Stimulated activated CD4-positive, alpha-beta T cell treated with anti-CD3 and anti-CD28 coated beads, TNF-alpha, amount 100 ng/mL, for 4 hours (primary cell): ENCODE measurements at places on chromosomes 3 and 15.

DNA sequence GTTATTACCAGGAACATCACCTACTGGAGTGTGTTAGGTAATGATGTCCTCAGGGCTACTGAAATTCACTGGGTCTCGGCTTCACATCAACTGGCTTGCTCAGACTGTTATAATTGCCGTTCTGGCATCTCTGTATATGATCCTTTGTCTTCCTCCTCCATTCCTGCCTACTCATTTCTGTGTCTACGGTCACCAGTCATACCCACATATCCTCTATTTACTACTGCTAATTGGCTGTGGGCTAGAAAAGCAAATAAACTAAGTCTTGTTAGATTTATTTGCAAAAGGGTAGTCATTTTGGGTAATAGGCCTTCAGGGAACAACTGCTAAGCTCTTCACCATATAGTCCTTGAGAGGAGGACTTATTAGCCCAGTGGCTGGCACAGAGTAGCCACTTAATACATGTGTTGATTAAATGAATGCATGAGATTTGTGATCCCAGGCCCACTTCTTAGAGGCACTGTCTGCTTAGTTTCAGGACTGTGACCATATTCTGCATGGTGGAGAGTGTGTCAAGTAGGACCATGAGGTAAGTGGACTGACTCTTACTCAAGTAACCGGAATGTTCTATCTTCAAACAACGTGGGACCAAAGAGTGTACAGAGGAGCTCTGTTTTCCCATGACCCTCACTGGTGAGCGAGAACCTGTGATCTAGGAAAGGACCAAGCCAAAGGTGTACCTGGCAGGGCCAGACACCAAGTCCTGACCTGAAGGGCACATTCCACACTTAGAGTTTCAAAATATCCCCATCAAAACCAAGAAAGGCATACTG lies 13.2 kb downstream of the ZDHHC3 start:
- DNase-seq: no peak

DNA sequence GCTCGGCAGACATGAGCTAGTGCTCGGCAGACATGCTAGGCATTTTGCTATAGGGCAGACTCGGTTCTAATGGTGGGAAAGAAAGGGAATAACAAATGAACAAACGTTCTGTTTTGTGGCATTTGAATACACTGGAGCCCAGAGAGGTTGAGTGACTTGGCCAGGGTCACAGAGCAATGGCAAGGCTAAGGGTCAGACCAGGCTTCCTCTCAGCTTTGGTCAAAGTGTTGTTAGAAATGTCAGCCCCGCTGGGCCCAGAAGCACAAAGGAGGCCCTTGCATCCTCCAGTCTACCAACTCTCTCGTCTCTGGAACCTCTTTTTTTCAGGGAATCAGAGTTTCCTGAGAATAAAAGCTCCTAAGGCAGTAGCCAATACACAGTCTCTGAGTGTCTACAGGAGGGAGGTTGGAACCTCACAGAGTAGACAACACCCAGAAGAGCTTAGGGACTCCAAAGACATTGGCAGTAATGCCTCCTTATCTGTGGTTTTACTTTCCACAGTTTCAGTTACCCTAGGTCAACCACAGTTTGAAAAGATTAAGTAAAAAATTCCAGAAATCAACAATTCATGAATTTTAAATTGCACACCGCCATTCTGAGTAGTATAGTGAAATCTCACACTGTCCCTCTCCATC lies 47.3 kb downstream of the SSUH2 start:
- no peak for DNase-seq

GRCh38 chr3:88180398-88180999 lies 30.7 kb downstream of the C3orf38 start:
- no peak for DNase-seq

DNA sequence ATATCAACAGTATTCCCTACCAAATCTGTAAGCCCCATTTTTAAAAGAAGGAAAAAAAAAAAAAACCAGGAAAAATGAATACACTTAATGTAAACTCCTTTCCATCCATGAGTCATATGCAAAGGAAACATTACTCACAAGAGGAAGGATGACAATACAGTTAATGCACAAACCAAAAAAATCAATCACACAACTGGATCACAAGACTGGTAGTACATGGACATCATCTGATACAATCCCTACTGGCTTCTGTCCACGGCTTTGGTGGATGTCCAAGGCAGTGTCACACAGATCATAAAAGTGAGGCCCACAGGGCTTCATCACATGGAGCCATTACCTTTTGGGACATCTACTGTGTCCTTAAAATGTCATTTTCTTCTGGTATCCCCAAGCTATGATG lies 44.0 kb downstream of the SUCLG2 start:
- no peak for DNase-seq

GRCh38 chr15:78353093-78353492 lies 12.9 kb downstream of the CRABP1 start:
- no peak for DNase-seq

- DNase-seq: no peak
Measured at GRCh38 chr3:160780245-160780644, 24.2 kb downstream of the PPM1L start.

- DNase-seq: no peak
Measured at GRCh38 chr15:95958382-95958781, 372.1 kb upstream of the NR2F2 start.

DNA sequence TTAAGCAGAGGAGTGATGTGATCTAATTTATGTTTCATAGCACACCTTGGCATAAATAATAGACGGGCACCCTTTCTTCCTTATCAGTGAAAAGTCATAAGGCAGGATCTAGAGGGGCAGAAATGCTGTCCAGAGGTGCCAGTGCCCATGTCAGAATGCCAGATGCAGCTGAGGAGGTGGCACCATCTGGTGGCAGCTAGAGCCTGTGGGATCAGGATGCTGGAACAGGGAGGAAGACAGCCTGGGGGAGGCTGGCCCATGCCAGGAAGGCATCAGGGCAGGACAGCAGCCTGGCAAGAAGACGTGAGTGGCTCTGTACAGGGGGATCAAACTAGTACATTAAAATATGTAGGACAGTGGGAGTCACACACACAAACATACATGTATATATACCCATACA lies 16.5 kb downstream of the MYH15 start:
- no peak for DNase-seq

GRCh38 chr3:41920406-41920965 lies 41.4 kb downstream of the ULK4 start:
- no peak for DNase-seq

- DNase-seq: no peak
Measured at GRCh38 chr15:57452090-57452754, 75.9 kb downstream of the CGNL1 start.

DNA sequence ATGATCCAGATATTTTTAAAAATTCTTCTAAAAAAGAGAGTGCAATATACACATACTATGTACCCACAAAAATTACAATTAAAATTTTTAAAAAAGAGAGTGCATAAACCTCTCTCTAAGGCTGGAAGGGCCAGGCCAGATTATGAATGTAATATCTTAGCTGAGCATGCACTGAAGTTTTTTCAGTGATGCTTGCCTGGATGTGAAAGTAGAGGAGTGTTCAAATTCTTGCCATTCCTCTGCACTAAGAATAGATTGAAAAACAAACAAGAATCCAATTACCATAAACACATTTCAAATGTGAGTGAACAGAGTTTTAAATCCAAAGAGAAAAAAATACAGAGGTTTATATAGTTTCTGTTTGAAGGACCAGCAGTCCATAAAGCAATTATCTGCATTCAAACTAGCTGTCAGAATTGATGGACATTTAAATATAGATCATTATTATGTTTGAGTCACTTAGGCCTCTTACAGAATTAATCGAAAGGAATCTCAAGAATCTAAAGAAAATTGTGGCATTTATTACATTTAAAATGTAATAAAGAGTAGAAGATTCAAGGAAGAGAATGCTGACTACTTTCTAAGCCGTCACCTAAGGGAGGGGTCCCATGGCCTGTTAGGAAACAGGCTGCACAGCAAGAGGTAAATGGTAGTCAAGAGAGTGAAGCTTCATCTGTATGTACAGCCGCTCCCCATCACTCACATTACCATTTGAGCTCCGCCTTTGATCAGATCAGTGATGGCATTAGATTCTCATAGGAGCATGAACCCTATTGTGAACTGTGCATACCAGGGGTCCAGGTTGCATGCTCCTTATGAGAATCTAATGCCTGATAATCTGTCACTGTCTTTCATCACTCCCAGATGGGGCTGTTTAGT lies 159.3 kb upstream of the MDFIC2 start:
- DNase-seq: no peak

GRCh38 chr3:98701071-98701675 lies 62.0 kb upstream of the ST3GAL6 start:
- DNase-seq: no peak

DNA sequence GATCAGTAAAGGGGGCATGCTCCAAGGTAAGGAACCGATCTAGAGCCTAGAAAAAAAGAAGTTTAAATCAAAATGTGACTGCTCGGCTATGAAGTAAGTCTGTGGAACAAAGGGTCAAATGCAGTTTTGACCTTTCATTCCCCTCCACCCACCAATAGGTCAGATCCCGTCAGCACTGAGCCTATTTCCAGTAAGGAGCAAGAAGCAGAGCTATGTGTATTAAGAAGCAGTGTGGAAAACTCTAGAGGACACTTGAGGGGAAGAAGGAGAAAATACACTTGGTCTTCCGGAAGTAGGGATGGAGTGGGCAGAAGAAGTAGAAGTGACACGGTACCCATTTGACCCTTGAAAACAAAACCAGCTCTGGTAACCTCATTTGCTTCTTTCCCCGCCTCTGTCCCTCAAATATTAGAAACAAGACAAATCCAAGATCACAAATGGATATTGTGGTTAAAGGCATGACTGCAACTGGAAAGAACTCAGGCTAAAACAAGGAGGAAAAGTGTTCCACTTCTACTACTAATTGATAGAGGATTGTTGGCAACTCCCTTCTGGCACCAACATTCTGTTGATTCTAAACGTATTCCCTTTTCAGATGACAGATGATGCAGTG lies 888.3 kb upstream of the NR2F2 start:
- no peak for DNase-seq

- no peak for DNase-seq
Measured at GRCh38 chr3:120563356-120564022, 32.6 kb upstream of the NDUFB4 start.

GRCh38 chr3:13010780-13011572 lies 62.3 kb downstream of the IQSEC1 start:
- DNase-seq: no peak

- no peak for DNase-seq
Measured at GRCh38 chr3:186255703-186256331, 106.2 kb downstream of the DGKG start.

GRCh38 chr3:16249336-16249735 lies 15.4 kb downstream of the DPH3 start:
- DNase-seq: no peak

- no peak for DNase-seq
Measured at GRCh38 chr15:64810497-64811326, 14.7 kb downstream of the PIF1 start.

GRCh38 chr15:68256675-68257450 lies 20.7 kb upstream of the FEM1B start:
- peak; percentile 41 for DNase-seq

GRCh38 chr15:44804298-44805046 lies 68.1 kb downstream of the TRIM69 start:
- DNase-seq: no peak

- no peak for DNase-seq
Measured at GRCh38 chr3:72998466-72998865, 1.9 kb downstream of the PPP4R2 start.

DNA sequence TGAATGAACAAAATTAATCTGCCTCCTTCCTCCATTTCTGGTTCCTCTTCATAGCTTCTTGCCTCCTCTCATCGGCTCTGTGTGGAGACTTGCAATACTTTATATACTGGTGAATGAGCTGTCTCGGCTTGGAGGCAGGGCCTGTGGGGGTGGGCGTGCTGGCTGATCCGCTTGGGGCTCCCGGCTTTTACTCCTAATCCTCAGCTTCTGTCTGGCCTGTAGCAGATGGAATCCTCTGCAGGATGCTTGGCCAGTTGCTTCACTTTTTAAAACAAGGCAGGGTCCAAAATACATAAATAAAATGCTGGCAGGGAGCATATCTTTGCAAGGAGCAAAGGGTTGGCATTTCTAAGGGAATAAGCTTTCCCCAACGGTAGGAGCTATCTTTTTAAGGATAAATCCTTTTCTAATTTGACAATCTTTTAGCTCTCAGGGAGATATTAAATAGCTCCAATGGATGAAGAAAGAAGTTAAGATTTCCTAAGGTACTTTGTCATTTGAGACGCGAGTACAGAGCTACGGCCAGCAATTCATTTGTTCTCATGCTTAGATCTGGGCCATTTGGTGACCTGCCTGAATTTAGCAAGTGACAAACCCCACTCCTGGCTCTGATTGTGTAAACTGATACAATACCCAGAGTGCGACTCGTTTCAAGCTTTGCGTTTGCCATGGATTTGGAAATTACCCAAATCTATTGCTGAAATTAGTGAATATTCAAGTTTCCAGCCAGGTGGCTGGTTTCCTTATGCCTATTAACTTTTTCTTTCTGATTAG lies 18.9 kb downstream of the SV2B start:
- no peak for DNase-seq

DNA sequence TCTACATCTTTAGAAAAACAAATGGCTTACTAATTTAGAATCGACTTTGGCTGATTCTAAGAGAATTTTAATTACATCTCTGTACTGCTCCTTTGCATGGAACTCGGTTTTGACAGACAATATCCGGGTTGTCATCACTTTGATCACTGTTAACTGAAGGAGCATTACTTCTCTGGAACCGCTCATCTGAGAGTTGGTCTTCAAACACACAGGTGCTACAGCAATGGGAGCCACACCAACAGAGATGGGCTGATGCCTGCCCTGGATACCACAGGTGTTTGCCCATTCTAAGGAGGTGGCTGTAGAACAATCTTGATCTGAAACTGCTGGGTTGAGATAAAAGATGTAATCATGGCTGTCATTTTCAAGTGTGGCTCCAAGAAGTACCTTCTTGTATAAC lies 21.6 kb downstream of the LINS1 start:
- no peak for DNase-seq

- DNase-seq: no peak
Measured at GRCh38 chr15:81215983-81216382, 19.3 kb downstream of the IL16 start.

DNA sequence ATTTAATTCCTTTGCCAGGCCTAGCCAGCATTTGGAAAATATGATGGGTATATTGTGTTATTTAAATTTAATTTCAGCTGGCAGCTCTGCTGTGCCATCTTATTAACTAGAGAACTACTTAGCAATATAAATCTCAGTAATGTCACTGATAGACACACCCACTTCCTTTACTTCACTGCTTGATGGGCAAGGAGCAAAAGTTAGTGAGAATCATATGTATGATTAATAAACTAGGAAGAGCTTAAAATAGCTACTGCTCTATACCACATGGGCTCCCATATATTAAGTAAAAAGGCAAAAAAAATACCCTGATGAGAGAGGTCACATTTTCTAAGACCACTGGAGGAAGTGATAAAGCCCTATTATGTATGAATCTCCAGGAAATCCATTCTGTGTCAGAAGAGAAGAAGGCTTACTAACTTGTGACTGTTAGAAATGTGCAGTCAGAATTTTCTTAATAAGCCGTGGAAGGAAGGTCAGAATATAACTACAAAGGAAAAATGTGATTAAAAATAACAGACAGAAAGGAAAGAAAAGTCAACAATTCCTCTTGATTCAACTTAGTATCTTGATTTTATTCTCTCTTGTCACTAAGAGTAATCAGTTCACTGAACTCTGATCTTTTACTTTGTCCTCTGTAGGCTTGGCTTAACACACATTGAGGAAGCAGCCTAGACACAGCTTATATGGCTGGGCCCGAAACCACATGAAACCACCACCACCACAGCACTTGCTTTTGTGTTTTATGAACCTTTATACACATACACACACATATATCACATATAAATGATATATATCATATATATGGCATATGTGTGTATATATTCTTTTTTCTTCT lies 1233.9 kb upstream of the ALCAM start:
- no peak for DNase-seq

- DNase-seq: no peak
Measured at GRCh38 chr15:77430213-77430612, 9.5 kb downstream of the HMG20A start.

GRCh38 chr3:189726277-189726676 lies 95.1 kb downstream of the TP63 start:
- no peak for DNase-seq
